Right atrium auricular region (tissue), 2 donors: ENCODE measurements at places on chromosomes 2 and 18.

DNA sequence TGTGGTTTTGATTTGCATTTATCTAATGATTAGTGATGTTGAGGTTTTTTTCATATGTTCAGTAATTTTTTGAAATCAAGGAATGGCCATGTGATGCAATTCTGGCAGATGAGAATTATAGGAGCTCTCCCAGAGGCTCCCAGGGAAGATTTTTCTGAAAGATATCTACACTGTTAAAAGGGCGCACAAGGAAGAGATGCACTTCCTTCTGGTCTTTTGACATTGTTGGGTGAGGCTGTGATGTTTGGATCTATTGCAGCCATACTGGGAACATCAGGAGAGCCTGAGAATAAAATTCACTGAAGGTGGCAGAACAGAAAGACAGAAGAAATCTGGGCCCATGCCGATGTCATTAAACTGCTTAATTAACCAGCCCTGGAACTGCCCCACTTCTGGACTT, 108.5 kb downstream of the DDX1 start:
- H3K4me1 ChIP-seq: peaks cover 8% of the 10 kb centered on the region
- no peak for DNase-seq
- H3K27ac ChIP-seq: no peak overlapping the region
- no peak overlapping the region for H3K4me3 ChIP-seq
- H3K27me3 ChIP-seq: no peaks in the 10 kb centered on the region

DNA sequence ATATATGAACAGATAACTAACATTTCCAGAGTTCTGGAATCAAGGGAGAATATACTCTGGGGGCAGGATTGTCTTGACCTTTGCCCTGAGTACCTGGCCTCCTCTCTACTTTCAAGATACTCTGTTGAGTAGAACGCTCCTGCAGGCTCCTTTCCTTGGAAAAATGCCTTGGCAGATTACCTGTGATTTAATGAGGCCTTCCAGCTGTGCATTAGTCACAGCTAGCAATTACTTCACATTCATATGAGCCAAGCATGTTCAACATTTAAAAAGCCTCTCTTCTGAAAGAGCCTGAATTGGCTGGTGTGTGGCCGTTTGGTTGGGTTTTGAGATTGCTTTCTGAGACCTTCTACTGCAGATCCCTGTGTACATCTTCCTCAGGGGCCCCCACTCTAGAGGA, 142.2 kb downstream of the PLCL1 start:
- no peak for DNase-seq
- H3K36me3 ChIP-seq: no peaks in the 10 kb centered on the region
- no peak overlapping the region for H3K4me3 ChIP-seq
- no peak overlapping the region for H3K27ac ChIP-seq
- no peaks in the 10 kb centered on the region for H3K27me3 ChIP-seq

- DNase-seq: peak; percentile 83
- H3K4me1 ChIP-seq: no peaks in the 10 kb centered on the region
- H3K4me3 ChIP-seq: no peak overlapping the region
- H3K36me3 ChIP-seq: no peaks in the 10 kb centered on the region
- H3K27me3 ChIP-seq: no peaks in the 10 kb centered on the region
- no peak overlapping the region for H3K27ac ChIP-seq
These were observed 348.6 kb downstream of the DLGAP1 start for GRCh38 chr18:4106407-4107033.

DNA sequence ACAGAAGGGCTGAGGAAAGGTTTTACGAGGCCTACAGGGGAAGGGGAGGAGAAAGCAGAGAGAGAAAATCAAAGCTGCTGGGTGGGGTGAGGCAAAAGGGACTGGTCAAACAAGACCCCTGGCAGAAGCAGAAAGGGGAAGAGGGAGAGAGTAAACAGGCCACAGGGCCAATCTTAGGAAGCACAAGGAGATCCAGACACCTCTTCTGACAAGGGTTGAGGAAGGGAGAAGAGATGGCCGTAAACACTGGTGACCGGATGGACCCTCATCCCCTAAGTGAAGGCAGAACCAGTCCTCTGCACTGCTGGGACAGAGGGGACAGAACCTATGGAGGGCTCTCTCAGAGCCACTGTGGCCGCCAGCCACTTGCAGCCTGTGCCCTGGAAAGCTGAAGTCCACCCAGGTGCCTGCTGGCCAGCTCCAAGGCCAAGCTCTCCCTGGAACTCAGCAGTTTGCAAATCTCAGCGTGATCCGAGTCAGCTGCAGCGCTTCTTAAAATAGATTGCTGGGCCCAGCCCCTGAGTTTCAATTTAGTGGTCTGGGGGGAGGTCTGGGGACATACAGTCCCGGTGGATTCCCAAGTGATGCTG, 108.8 kb downstream of the TMEM163 start:
- H3K27ac ChIP-seq: no peak overlapping the region
- DNase-seq: no peak
- no peaks in the 10 kb centered on the region for H3K4me1 ChIP-seq
- no peaks in the 10 kb centered on the region for H3K36me3 ChIP-seq

GRCh38 chr18:47701134-47701533, 229.3 kb downstream of the SMAD2 start:
- H3K4me3 ChIP-seq: no peak overlapping the region
- H3K36me3 ChIP-seq: no peaks in the 10 kb centered on the region
- H3K27me3 ChIP-seq: no peaks in the 10 kb centered on the region
- no peaks in the 10 kb centered on the region for H3K4me1 ChIP-seq
- DNase-seq: no peak

DNA sequence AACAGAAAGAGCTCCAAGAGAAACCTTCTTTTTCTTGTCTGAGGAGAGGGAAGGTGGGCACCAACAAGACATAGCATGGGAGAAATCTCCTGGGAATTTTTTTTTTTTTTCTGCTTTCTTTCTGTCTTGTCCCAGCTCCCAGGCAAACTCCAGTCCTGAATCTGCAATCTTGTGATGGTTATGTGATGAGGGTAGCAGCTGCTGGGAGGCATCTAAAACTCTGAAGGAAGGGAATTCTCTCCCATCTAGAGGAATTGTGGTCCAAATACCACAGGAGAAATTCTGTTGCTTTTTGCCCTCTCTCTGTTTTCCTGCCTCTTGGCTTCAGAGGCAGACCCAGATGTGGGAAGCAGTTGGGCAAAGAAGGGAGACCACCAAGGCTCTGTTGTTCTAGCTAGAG, 16.7 kb downstream of the SCRN3 start:
- no peaks in the 10 kb centered on the region for H3K4me1 ChIP-seq
- no peak overlapping the region for H3K27ac ChIP-seq
- H3K4me3 ChIP-seq: no peak overlapping the region
- DNase-seq: no peak
- H3K27me3 ChIP-seq: no peaks in the 10 kb centered on the region
- H3K36me3 ChIP-seq: peaks cover 3% of the 10 kb centered on the region

- no peaks in the 10 kb centered on the region for H3K4me1 ChIP-seq
- H3K4me3 ChIP-seq: no peak overlapping the region
- H3K27ac ChIP-seq: no peak overlapping the region
- no peaks in the 10 kb centered on the region for H3K27me3 ChIP-seq
These were observed 15.4 kb downstream of the FEZ2 start for GRCh38 chr2:36582538-36582937.

DNA sequence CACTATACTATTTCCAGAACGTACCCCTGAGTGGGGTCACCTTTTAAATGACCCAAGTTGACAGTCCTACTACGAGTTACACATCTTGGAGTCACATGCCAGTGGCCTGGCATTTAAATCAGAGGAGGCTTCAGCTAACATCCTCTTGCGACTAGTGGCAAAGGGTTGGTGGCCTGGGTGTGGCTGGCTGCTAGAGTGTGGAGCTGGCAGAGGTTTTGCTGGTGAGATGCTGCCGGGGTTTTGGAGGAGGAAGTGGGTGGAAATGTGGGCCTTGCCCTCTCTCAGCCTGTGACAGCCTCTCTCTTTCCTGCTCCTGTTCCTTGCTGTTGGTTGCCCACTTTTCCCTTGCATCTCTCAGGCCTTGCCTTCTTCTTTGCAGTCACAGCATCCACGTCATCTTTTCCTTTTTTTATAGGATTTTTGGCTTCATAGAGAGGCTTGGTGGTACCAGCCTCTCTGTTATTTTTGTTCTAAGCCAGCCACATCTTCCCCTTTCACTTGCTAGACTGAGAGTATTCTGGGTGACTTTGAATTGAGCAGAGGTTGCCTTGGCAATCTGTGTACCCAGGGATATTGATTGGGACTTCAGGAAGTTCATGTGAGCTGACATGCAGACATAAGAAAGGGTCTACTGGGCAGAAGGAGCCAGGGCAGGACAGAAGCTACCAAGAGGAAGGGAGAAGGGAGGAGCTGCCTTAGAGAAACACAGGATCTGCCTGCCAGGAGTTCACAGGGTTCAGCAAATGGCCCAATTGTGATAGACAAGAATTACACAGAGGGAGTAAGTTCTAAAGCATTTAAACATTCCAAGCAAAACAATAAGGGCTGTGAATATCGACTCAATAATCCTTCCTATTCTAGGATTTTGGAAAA, 55.4 kb downstream of the CDC42EP3 start:
- no peaks in the 10 kb centered on the region for H3K27me3 ChIP-seq
- no peaks in the 10 kb centered on the region for H3K36me3 ChIP-seq
- no peak overlapping the region for H3K27ac ChIP-seq
- peaks cover 64% of the 10 kb centered on the region for H3K4me1 ChIP-seq
- DNase-seq: no peak
- H3K4me3 ChIP-seq: no peak overlapping the region

DNA sequence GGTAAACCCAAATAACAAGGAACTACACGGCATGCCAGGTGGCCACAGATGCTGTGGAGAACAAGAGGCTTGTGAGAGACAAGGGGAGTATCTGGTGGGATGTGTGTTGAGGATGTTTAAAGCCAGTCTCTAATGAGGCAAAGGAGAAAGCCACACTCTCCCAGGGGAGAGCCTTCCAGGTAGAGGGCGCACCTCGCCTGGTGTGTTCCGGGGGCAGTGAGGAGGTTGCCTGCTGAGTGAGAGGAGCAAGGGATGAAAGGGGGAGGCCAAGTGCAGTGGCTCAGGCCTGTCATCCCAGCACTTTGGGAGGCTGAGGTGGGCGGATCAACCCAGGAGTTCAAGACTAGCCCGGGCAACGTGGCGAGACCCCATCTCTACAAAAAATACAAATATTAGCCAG, 16.2 kb downstream of the SAG start:
- no peaks in the 10 kb centered on the region for H3K27me3 ChIP-seq
- H3K4me3 ChIP-seq: no peak overlapping the region
- DNase-seq: no peak
- no peaks in the 10 kb centered on the region for H3K36me3 ChIP-seq
- H3K27ac ChIP-seq: no peak overlapping the region

- no peak overlapping the region for H3K27ac ChIP-seq
- H3K4me1 ChIP-seq: no peaks in the 10 kb centered on the region
- H3K27me3 ChIP-seq: no peaks in the 10 kb centered on the region
These were observed 64.7 kb upstream of the PXDN start for GRCh38 chr2:1808981-1809422.

- H3K27ac ChIP-seq: no peak overlapping the region
- H3K27me3 ChIP-seq: no peaks in the 10 kb centered on the region
- no peaks in the 10 kb centered on the region for H3K36me3 ChIP-seq
- no peak for DNase-seq
- H3K4me3 ChIP-seq: no peak overlapping the region
These were observed 283.2 kb downstream of the INSIG2 start for GRCh38 chr2:118371515-118371914.

- DNase-seq: no peak
- H3K36me3 ChIP-seq: no peaks in the 10 kb centered on the region
- H3K4me1 ChIP-seq: no peaks in the 10 kb centered on the region
- no peak overlapping the region for H3K4me3 ChIP-seq
These were observed 893.2 kb upstream of the CRIM1 start for GRCh38 chr2:35462226-35462998.

GRCh38 chr2:79831961-79832360, 319.1 kb downstream of the CTNNA2 start:
- DNase-seq: no peak
- no peak overlapping the region for H3K4me3 ChIP-seq
- H3K27me3 ChIP-seq: no peaks in the 10 kb centered on the region
- H3K27ac ChIP-seq: no peak overlapping the region
